GM13976 (cell line): ENCODE measurements at places on chromosomes 2 and 18.

GRCh38 chr2:119227346-119227745 lies 3.7 kb downstream of the STEAP3 start:
- no peak for DNase-seq

- DNase-seq: no peak
Observed at GRCh38 chr2:144320491-144320890, 199.4 kb downstream of the ZEB2 start.

DNA sequence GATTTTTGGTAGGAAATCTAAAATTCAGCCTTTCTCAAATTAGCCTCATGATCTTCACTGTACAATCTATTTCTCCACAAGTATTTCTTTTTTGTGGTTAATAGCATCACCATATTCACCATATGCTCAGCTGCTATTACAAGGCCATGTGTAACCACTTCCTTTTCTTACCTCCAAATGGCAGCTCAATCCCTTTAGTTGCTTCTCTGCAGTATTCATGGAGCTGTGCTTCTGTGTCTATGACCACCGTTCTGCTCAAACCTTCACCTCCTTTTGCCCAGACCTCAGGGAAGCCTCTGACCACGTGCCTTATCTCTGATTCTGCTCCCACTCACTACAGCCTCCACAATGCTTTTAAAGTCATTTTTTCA lies 126.7 kb upstream of the TMEM200C start:
- peak; percentile 34 for DNase-seq

DNA sequence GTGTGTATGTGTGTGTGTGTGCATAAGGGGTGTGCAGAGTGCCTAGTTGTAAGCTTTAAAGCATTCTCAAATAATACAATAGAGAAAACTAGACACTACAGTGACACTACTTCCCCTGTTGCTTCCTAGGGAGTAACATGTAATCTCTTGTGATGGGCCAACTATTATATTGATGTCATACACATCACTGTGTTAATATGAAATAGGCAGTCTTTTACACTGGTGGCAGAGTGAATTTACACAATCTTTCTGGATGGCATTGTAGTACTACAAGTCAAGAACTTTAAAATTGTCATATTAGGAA lies 488.0 kb upstream of the ZEB2 start:
- DNase-seq: no peak

DNA sequence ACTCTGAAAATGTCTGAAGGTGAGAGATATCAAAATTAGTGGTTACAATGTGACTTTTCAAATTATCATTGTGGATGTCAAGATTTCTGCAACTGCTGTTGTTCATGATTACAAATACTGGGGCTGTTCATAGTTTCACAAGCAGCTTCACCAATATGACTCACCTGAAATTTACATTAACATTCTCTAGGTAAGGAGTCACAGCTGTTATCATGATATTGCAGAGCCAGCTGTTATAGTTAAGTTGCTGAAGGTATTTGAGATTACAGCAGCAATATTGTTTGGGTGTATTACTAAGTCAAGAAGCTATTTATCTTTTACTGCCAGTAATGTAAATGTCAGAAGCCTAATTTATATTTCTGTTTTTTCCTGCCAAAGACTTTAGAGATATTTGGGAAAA lies 140.0 kb downstream of the MC4R start:
- DNase-seq: no peak

DNA sequence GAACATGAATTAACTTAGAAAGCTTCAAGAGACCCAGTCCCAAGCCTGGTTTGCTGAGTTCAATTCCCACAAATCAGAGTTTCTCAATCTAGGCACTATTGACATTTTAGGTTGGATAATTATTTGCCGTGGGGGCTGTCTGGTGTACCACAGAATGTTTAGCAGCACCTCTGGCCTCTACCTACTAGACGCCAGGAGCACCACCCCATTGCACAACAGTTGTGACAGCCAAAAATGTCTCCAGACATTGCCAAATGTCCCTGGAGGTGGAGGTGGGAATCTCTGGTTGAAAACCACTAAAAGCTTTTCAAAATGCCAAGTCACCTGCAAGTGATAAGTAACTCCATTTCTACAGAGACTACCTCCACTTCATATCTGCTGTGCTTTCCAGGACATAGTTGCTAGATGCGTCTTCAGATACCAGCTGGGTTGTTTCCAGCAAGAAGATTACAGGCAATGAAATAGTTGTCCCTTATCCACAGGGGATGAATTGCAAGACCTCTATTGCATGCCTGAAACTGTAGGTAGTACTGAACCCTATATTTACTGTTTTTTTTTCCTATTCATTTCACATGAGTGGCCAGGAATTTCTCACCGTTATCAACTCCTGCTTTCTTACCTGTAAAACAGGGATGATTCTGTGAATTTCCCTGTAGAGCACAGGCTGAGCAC lies 554.3 kb downstream of the ZEB2 start:
- no peak for DNase-seq

GRCh38 chr2:142707318-142707717 lies 170.1 kb upstream of the KYNU start:
- DNase-seq: no peak

GRCh38 chr2:159051661-159052060 lies 83.2 kb downstream of the TANC1 start:
- DNase-seq: no peak

- peak; percentile 18 for DNase-seq
Observed at GRCh38 chr2:213022987-213023386, 128.4 kb downstream of the IKZF2 start.

DNA sequence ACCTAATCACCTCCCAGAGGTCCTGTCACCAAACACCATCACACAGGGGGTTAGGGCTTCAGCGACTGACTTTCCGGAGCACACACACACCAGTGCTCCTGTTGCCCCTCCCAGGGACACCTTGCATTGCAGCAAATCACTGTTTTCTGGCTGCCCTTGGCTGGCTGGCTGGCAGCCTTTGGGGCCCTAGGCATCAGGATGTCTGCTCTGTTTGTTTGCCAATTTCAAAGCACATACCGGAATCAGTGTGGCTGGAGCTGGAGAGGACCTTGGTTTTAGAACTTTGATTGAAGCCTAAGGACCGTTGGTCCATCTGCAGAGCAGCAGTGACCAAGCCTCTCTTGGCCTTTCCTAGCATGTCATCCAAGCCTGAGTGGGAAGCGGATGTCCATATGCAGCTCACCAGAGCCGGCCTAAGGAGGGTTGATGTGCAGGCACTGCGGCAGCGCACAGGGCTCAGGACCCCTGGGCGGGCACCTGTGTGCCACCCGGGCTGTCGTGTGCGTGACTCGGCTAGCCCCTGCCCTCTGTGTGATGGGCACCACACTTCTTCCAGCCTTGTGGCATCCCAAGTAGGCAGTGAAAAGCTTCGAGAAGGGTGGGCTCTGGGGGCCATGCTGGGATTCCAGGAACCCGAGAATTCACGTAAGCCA lies 62.1 kb downstream of the GBX2 start:
- no peak for DNase-seq

DNA sequence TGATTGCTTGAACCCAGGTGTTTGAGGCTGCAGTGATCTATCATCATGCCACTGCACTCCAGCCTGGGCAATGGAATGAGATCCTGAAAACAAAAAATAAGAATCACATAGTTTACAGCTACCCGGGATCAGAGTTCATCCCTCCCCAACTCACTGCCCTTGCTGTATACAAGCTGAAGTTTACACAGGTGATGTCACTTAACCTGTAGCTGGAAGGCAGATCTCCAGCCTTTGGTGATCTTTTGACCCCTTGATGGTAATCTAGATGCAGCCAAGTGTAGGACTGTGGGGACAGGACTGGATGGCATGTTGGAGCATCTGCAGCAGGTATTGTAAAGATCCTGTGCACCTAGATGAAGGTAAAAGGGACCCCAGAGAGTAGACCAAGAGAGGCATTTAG lies 66.7 kb upstream of the SLC14A2 start:
- no peak for DNase-seq

DNA sequence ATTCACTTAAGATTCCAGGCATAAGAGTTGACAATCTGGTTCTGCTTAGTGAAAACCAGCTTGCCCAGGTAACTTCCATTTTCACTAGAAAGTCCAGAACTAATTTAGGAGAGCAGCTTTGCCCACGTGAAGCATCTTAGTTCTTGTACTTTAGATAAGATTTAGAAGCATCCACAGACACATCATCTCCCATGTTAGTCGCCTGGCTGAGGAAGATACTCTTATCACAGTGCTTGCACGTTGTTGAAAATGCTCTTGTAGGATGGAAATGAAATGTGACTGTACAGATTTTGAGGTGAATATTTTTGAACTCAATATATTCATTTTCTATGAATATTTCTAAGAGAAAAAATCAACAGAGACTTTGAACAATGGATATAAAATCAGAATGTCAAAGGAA lies 159.7 kb downstream of the SOCS6 start:
- DNase-seq: no peak

DNA sequence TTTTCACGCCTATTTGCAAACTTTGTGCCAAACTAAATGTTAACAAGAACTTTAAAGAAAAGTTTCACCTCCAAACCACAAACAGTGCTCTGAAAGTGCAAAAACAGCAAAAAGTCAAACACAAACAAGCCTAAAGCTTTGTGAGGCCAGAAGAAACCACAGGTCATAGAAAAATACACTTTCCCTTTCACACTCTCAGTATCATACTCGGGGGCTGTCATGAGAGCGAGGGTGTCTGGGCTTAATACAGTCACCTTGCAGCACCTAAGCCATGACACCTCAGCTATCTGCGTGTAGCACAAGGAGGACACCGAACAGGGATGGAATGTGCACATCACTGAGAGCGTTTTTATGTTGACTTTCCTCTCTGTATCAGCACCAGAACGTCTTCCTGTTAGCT lies 26.6 kb upstream of the SEH1L start:
- peak; percentile 51 for DNase-seq

- no peak for DNase-seq
Observed at GRCh38 chr2:191840921-191841320, 6.0 kb downstream of the CAVIN2 start.

GRCh38 chr18:48138210-48138609 lies 207.8 kb upstream of the SMAD2 start:
- no peak for DNase-seq

DNA sequence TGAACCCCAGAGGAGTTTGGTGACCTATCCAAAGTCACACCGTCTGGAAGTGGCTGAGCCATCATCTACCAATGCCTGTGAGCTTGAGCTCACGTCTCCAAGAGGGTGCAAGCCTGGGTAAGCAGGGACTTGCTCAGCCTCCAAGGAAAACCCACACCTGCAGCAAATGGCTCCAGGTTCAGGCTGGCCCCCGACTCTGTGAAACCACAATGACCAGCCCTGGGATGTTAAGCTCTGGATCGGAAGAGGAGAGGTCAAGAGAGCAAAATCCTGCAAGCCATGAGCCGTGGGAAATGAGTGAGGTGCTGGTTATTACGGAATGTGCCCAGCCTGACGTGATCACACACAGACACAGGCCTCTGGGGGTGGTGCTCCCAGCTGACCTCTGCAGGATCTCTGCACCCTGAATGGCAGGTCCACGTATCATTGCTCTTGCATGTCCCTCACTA lies 94.1 kb upstream of the OTOS start:
- no peak for DNase-seq

GRCh38 chr2:18378020-18378653 lies 182.3 kb downstream of the RDH14 start:
- peak; percentile 47 for DNase-seq

- DNase-seq: peak; percentile 30
Observed at GRCh38 chr2:112996635-112997034, 8.6 kb upstream of the IL36A start.

GRCh38 chr2:144990661-144991060 lies 470.7 kb upstream of the ZEB2 start:
- no peak for DNase-seq

- no peak for DNase-seq
Observed at GRCh38 chr2:214193943-214194342, 216.9 kb upstream of the VWC2L start.

GRCh38 chr2:1848599-1848995 lies 104.3 kb upstream of the PXDN start:
- no peak for DNase-seq

DNA sequence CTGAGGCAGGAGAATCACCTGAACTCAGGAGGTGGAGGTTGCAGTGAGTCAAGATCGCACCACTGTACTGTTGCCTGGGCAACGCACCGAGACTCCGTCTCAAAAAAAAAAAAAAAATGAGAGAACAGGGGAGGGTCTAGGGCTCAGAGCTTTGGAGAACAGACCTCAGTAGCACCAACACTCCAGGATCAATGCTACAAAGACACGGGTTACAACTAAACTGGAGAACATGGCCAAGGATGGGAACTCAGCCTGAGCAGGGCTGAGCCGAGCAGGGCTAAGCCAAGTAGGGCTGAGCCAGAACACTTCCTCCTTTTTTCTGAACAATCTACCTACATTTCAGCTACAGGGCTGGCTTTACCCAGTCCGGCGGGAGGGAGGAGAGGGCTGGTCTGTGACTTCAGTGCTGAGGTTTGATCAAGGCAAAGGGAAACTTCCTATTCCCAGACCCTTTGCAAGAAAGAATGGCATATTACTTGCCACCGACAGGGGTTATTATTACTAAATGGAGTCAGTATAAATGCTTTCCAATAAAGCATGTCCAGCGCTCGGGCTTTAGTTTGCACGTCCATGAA lies 2.9 kb upstream of the CASP8 start:
- peak; percentile 57 for DNase-seq

DNA sequence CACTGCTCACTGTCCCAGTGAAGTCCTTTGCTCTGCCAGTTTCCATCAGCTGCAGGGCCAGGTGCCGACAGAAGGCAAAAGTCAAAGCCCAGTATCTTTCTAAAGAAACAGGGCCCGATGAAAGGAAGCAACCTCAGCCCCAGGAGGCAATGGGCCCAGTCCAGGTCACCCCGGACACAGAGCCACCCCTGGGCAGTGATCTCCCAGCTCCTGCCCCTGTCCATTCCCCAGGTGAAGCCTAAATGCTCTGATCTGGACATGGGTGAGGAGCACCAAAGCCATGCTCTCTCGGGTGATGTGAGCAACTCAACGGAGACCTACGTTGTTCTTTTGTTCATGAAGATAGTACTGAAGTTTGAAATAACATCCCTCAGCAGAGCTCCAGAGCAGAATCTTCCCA lies 61.6 kb downstream of the HDAC4 start:
- DNase-seq: no peak

GRCh38 chr2:217099561-217099960 lies 239.7 kb upstream of the TNP1 start:
- DNase-seq: no peak

GRCh38 chr2:159939946-159940345 lies 122.5 kb downstream of the PLA2R1 start:
- DNase-seq: peak; percentile 58

GRCh38 chr18:62651276-62652056 lies 63.9 kb upstream of the PHLPP1 start:
- DNase-seq: peak; percentile 37
